ENCODE measurements at places on chromosomes 3 and 15.

DNA sequence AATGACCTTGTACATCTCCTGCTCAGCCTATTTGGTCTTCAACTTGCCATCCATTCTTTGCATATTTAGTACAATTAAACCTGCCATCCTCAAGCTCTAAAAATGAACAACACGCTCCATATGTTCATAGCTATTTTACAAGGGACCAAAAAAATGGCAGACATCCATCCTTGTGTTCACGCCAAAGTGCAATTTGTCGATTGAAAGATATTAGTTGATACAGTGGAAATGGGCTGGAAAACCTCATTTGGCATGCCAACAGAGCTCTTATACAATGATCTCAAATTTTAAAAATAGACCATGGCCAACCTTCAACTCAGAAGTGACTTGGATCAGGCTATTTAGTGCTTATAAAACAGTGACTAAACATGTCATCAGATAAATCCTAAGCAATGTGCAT, 413.6 kb upstream of the ARL6 start:
- DNase-seq = no peak

GRCh38 chr3:183369627-183370026, 58.8 kb downstream of the MCF2L2 start:
- no peak for DNase-seq

DNA sequence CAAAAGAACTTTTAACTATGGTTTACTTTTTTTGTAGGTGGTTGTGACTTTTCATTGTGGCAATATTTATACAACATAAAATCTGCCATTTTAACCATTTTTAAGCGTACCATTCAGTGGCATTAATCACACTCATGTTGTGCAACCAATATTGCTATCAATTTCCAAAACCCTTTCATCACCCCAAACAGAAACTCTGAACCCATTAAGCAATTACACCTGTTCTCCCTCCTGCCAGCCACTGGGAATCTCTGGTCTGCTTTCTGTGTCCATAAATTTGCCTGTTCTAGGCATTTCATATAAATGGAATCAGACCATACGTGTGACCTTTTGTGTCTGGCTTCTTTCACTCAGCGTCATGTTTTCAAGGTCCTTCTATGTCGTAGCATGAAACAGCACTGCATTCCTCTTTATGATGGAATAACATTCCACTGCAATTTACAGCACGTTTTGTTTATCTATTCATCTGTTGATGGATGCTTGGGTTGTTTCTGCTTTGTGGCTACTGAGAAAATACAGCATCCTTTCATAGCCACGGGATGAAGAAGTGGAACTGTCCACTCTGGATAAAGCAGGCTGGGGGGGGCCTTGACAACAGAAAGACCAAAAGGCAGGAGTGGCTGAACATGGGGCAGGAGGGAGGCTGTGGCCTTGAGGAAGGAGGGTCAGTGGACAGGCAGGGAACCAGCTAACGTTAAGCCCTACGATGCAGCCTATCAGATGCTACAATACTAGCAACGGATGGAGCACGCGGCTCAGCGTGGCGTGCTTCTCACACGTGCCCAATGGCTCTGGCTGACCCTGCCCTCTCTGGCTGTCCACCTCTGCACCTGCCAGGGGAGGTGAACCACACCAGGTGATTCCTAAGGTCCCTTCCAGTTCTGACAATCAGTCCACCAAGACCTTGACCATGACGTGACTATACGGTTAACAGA, 110.9 kb downstream of the SEC22A start:
- no peak for DNase-seq

GRCh38 chr3:89697321-89697916, 590.0 kb downstream of the EPHA3 start:
- no peak for DNase-seq

- DNase-seq = no peak
Observed at GRCh38 chr15:85005746-85006145, 24.1 kb downstream of the PDE8A start.

All from activated naive CD4-positive, alpha-beta T cell treated with Interleukin-2 at 50 U/mL for 16 hours (primary cell).